Epithelial cell of alveolus of lung (primary cell): ENCODE measurements at places on chromosomes 5 and 9. TPM values are rescaled to one million over a fixed set of nuclear protein-coding genes. Genes with fewer than 3 reads are reported as not detected.

Gene GOLGA1
- total RNA-seq: 7.2 and 8.9 TPM in 2 replicates

Gene SH3PXD2B
- 30.8 and 33.9 TPM in 2 replicates for total RNA-seq

Gene SAXO1
- total RNA-seq: not detected in 2 replicates

Gene FAM240B
- not detected in 2 replicates for total RNA-seq
